Epithelial cell of esophagus (primary cell): ENCODE measurements at places on chromosomes 4 and X.

DNA sequence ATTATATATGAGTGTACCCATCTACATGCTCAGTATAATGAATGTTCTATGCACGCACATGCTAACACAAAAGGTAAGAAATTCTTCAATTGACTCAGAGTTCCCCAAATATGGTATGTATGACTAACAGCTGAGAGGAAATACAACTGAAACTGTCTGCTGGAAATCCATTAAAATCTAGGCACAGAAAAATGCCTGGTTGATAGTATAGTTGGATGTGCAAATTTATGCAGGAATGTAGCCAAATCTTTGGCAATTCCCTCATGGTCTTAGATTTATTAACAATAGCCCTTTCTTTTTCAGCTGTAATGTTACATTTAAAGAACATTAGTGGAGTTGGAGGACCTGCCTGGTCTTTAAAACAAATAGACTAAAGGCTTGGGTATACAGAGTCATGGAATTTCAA, 5.5 kb downstream of the CAMK2D start:
- DNase-seq = peak; percentile 70

DNA sequence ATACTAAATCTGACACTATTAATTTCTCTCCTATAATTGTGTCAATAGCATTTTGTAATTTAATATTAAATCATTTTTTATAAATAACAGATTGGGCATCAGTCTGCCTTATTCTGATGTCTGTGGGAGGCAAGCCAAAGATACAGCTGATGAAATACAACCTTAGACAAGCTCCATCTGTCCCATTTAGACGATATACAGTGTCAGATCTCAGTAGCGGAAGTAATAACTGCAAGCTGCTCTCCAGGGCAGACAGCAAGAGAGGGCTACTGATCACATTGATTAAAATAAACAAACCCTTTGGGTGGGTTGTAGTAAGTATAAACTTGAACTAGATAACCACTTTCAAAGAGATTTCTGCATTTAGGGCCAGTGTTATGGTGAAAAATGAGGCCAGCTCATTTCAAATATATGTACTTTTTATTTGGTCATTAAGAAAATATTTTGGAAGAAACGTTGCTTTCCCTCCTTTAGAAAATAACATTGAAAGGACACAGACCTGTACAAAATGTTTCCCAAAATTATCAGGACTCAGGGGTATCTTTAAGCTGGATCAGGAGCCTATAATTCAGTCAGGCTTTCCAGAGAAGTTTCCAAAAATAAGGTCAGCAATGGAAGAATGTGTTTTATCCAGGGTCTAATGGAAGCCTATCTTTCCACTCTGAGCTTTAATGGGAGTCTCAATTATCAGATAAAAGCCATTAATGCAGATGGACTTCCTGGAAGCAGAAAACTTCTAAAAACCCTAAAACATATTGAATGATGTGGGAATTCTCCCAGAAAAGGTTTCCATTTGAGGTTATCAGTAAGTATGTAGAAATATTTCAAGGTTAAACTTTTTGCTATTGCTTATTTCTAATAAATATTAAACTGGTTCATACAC, 1028.8 kb upstream of the IGFBP7 start:
- DNase-seq = no peak

GRCh38 chr4:166991006-166991561, 243.2 kb downstream of the SPOCK3 start:
- no peak for DNase-seq

- no peak for DNase-seq
Measured at GRCh38 chrX:150966235-150966634, 16.9 kb upstream of the HMGB3 start.

DNA sequence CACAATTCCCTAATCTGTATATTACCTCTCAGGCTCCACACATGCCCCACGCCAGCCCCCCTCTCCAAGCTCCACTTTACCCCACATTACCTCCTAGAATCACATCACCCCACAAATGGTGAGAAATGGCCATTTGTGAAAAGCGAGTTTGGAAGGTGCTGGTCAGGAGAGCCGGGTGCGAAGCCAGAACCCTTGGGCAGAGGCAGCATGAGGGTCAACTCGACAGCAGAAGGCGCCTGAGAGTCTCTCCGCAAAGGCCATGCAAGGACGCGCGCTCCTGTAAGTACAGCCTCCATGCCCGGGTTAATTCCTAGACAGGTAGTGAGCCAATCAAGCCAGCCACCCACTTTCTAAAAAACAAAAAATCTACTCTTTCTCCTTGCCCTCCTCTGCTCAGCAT, 42.4 kb downstream of the RHOXF2 start:
- DNase-seq = no peak

- no peak for DNase-seq
Measured at GRCh38 chrX:106249706-106250379, 81.7 kb downstream of the PWWP3B start.

DNA sequence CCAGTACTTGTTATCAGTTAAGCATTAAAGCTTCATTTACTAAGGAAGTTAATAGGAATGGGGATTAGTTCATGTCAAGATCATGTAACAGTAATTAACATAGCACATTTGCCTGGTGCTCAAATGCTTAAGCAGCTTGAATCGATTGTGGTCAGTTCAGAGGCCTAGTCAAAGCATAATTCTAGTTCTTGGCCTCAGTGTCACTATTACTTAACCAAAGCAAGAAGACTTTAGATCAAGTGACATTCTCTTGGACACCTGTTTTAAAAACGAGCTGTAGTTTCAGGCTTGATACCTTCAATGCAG, 115.2 kb upstream of the BMPR1B start:
- no peak for DNase-seq

GRCh38 chr4:149017002-149017734, 575.0 kb upstream of the NR3C2 start:
- no peak for DNase-seq

GRCh38 chrX:22526339-22526738, 253.6 kb downstream of the CBLL2 start:
- peak; percentile 91 for DNase-seq

DNA sequence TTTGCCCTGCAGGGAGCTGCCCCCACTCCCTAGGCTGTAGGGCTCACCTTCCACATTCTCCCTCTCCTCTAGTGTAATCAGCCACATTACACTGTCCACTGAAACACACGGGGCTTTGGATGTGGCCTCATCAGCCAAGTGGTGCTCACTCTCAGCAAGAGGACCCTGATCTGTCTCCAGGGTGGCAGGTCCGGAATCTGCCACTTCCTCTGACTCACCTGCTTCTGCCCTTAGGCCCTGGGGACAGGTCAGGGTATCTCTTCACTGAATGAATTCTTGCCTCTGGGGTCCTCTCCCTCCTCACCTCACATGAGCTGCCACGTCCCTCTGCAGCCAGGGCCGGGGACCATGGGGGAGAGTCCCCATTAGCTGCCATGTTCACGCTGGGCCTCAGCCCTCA, 15.9 kb downstream of the ZNF41 start:
- DNase-seq = no peak

DNA sequence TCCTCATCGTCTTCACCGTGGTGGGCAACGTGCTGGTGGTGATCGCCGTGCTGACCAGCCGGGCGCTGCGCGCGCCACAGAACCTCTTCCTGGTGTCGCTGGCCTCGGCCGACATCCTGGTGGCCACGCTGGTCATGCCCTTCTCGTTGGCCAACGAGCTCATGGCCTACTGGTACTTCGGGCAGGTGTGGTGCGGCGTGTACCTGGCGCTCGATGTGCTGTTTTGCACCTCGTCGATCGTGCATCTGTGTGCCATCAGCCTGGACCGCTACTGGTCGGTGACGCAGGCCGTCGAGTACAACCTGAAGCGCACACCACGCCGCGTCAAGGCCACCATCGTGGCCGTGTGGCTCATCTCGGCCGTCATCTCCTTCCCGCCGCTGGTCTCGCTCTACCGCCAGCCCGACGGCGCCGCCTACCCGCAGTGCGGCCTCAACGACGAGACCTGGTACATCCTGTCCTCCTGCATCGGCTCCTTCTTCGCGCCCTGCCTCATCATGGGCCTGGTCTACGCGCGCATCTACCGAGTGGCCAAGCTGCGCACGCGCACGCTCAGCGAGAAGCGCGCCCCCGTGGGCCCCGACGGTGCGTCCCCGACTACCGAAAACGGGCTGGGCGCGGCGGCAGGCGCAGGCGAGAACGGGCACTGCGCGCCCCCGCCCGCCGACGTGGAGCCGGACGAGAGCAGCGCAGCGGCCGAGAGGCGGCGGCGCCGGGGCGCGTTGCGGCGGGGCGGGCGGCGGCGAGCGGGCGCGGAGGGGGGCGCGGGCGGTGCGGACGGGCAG, 792 bp downstream of the ADRA2C start:
- peak; percentile 1 for DNase-seq

DNA sequence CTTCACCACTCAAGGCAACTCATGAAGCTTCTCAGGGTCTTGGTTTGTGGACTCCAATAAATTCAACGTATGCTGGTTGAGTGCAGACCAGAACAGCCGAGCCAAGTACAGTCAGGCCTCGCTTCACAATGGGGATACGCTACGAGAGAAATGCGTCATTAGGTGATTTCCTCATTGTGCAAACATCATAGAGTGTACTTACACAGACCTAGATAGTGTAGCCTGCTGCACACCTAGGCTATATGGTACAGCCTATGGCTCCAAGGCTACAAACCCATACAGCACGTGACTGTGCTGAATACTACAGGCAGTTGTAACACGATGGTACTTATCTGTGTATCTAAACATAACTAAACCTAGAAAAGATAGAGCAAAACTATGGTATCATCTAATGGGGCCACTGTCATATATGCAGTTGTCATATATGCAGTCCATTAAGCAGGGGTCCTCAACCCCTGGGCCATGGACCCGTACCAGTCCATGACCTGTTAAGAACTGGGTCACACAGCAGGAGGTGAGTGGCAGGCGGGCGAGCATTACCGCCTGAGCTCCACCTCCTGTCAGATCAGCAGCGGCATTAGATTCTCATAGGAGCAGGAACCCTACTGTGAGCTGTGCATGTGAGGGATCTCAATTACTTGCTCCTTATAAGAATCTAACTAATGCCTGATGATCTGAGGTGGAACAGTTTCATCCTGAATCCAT, 31.5 kb downstream of the RTL5 start:
- no peak for DNase-seq

- DNase-seq = peak; percentile 81
Measured at GRCh38 chr4:27692158-27692557, 831.5 kb downstream of the STIM2 start.

- no peak for DNase-seq
Measured at GRCh38 chr4:144362366-144362765, 221.8 kb upstream of the GYPA start.

DNA sequence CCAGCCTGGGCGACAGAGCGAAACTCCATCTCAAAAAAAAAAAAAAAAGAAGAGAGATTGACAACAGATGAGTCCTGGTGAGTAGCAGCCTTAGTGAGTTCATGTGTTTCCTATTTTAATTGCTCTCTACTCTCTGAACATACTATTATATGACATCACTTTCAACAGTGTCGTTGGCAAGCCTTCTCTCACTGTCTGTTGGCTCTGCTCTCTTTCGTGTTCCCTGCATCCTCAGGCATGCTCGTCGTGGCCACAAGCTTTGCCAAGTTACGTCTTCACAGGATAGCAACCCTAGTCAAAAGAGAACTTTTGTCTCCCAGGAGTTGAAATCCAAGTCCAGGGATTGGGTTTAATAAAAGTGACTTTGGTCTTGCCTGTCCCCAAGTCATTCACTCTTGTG, 117.1 kb upstream of the EGFL6 start:
- no peak for DNase-seq
